ENCODE measurements at places on chromosomes 7 and 10.

DNA sequence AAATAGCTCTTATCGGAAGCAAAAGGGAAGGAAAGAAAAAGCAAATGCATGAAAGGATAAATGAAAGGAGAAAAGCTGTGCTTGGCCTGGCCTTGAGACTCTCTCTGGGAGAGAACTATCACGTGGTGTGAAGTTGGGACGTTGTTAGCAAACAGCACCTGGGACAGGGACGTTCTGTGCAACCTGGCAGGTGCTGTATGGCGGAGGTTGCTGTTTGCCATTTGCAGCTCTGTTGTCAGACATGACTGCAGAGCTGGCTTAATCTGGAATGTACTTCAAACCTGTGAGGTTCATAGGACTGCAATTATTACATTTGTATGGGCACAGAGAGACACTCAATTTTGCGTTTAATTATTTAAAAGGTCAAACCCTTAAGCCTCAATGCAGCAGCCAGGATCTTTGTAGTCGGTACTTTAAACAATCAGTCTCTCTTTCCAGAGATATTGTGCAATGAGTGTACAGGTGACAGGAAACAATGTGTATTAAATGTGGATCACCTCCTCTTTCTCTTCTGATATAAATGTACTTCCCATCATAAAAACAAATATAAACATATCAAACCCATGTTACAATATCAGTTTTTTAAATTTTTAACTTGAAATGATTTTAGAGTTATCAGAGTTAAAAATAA lies 800.5 kb upstream of the KCND2 start:
- peak; percentile 11 for DNase-seq

DNA sequence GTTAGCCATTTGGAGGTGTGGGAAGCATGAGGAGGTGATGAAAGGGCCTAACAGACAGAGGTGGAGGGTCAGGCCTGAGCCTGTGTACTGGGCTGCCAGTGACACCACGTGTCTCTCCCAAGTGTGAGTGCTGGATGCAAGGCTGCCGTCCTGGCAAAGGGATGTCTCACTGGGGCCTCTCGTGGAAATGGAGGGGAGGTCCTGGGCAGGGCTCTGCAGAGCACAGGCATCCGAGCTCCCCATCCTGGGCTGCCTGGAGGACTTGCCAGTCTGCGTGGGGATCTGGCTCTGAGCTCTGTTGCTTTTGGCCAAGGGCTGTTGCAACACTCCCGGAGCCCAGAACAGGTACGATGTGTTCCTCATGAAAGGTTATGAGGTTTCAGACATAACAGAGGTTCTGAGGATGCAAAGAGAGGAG lies 77.3 kb downstream of the GRK5 start:
- no peak for DNase-seq

- DNase-seq = no peak
These were observed 54.5 kb upstream of the ATP6V0A4 start for GRCh38 chr7:138852469-138852868.

GRCh38 chr7:20062932-20063331 lies 154.3 kb downstream of the MACC1 start:
- DNase-seq = no peak

GRCh38 chr7:42314696-42315095 lies 77.7 kb upstream of the GLI3 start:
- no peak for DNase-seq

GRCh38 chr10:4506095-4506494 lies 319.9 kb upstream of the AKR1E2 start:
- DNase-seq = no peak

GRCh38 chr7:33463131-33463530 lies 333.8 kb downstream of the BBS9 start:
- no peak for DNase-seq

DNA sequence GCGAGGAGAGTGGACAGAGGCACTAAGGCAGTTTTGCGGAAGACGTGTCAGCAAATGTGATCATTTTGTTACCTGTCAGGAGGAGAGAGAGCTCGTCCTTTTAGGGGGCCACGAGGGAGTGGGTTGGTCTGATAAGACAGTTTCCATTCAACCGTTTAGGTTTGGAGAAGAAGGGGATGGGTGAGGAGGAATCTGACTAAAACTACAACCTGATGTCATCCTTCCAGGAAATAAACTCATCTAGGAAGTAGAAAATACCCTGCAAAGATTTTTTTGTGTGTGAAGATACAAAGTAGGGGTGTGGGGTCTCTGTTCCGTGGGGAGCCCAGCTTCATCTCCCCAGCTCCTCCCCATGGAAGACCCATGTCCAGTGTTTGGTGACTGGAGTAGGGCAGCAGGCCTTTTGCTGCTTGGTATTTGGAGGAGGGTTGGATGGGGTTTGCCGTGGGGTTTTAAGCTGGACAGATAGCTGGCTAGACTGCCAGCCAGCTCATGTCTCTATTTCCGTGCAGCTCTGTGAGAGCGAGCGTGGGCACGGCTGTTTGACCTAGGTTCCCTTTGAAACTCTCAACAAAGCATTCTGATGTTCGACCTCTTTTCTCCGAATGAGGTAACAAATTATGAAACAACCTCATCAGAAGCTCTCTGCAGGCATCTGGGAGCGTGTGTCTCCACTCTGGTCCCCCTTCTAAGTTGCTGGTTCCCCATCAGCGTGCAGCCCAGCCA lies 136.0 kb upstream of the TCF7L2 start:
- no peak for DNase-seq

GRCh38 chr10:9362721-9363120 lies 1308.2 kb downstream of the GATA3 start:
- DNase-seq = no peak

GRCh38 chr10:121797490-121797889 lies 130.3 kb downstream of the ATE1 start:
- DNase-seq = no peak

GRCh38 chr10:36181426-36182178 lies 539.5 kb upstream of the FZD8 start:
- DNase-seq = no peak

DNA sequence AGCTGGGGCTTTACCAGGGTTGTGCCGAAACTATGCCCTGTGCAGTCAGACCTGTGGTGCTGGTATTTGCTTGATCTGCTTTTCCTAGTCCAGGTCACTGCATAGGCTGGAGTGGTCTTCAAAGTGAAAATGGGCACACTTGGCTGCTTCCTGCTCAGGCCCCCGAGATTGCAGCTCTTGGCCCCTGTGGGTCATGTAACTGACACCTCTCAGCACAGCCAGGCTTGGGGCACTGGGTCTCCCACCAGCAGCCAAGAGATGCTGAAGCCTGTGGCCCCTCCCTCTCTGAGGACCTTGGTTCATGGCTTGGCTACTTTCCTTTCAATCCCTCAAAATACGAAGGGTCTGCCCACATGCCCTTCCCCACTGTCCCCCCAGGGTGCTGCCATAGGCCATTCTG lies 33.7 kb downstream of the PDIA4 start:
- DNase-seq = no peak

GRCh38 chr10:71757399-71757922 lies 15.9 kb downstream of the VSIR start:
- no peak for DNase-seq

DNA sequence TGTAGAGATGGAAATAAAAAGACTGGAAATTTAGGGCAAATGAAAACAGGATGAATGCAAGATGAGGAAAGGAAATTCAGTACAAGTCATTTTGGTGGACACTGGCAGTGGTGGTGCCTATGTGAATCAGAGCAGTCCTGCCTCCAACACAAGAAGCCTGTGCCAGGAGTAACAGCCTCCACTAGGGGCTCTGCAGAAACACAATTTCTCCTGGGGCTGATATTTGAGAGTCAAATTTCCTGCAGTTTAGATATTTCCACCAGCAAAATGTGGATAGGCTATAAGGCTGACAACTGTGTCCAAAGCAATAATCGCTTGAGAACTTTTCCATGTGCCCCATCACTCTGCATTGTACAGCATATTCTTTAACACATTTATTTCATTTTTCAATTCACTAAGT lies 4.7 kb upstream of the PLXDC2 start:
- DNase-seq = no peak

DNA sequence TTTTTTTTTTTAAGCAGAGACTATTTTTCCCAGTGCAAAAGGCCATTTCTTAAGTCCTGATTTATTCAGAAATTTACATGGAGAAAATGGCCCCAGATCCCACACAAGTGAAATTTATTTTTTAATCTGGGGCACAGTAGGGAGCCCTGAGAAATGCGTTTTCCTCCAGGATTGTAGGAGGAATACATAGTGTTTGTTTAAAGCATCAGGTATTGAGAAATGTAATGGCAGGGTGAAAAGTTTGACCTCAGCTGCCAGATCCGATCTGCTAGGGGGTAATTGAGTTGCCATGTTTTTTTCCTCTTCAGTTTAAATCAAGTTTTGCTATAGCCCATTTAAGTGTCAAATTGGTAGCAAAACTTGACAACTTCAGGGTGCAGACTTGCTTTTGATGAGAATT lies 110.0 kb downstream of the LRMDA start:
- DNase-seq = no peak

GRCh38 chr10:80693565-80693964 lies 155.9 kb downstream of the SH2D4B start:
- no peak for DNase-seq

DNA sequence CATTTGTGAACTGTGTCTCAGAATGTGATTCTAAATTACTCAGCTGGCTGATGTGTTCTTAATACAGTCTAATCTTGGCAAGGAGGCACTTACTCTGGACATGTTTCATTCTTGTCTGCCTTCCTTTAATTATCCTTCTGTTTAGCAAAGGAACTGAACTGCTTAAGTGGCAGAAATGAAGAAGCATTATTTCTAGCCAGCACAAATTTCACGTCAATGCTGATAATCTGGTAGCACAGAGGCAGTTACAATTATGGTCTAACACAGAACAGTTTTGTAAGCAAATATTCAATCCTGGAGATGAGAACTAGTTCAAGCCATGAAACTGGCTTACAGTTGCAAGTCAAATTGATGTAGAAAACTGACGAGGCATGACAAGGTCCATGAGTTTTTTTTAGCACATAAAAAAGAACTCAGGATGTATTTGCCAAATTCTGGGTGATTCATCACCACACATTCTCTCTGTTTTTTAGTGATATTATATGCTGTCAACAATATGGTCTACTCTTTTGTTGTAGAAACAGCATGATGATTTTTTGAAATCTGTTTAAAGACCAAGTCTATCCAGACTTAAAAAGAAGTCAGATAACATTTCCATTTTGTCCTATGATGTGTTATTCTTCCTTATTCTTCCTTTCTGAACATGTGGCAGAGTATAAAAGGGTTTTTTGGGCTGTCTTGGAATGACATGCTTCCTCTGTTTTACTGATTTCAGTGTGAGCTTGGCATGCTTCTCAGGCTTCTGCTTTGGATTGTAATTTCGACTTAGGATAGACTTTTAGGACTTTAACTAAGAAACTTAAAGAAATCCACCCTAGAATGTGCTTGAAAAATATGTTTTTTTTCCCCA lies 154.8 kb downstream of the DNAJB9 start:
- no peak for DNase-seq

DNA sequence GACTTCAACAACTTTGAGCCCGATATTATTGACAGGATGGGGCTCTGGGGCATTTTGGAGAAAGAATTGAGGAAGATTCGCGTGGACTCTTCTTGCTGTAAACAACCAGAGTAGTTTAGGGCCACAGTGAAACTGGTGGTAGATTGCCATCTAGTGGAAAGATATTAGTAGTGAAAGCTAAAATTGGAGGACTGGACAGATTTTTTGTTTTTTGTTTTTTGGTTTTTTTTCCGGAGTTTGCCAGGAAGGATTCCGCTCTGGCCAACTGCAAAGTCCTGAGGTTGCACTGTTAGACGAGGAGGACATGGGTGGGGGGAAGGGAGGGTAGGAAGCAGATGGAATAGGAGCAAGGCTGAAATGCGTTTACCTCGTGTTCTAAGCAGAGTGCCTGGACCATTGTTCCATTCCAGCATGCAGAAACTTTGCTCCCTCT lies 11.7 kb downstream of the NOBOX start:
- DNase-seq = peak; percentile 68

GRCh38 chr7:28998105-28998504 lies 40.0 kb upstream of the TRIL start:
- DNase-seq = no peak

- no peak for DNase-seq
These were observed 85.6 kb downstream of the CHST15 start for GRCh38 chr10:124007773-124008145.

DNA sequence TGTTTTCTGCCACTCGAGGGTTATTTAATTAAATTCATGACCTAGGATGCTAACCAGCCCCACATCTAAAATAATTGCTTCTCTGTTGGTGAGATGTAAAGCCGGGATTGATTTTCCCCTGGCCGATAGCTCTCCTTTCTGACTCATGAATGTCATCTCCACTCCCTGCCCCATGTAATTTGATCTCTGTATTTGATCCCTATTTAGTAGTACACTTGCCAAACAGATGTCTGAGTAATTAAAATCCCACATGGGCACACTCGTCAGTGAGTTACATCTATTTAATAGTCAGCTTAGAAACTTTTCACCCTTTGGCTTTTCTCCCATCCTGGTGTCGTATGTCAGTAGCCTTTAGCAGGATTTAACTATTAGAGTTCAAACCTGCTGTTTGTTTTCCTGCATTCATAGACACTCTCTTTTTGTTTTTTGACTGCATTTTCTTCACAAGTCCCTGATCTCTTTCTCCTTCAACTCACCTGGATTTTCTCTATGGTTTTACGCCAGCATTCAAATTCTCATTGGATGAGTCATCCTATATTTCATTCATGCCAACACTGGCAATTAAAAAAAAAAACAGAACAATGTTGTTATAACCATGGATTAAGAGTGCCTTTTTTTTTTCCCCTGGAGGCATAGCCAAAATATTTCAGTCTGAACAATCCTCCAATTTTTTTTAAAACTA lies 82.7 kb downstream of the SPAG6 start:
- peak; percentile 93 for DNase-seq

GRCh38 chr7:117492649-117493048 lies 12.8 kb downstream of the CFTR start:
- no peak for DNase-seq

GRCh38 chr7:38851321-38851720 lies 57.7 kb downstream of the VPS41 start:
- DNase-seq = no peak

Measured in NCI-H2171 treated with DMSO at 0.1 percent for 48 hours (cell line).